ENCODE measurements at places on chromosomes 16 and 17. TPM values are rescaled to one million over a fixed set of nuclear protein-coding genes. Genes with fewer than 3 reads are reported as not detected.

DNA sequence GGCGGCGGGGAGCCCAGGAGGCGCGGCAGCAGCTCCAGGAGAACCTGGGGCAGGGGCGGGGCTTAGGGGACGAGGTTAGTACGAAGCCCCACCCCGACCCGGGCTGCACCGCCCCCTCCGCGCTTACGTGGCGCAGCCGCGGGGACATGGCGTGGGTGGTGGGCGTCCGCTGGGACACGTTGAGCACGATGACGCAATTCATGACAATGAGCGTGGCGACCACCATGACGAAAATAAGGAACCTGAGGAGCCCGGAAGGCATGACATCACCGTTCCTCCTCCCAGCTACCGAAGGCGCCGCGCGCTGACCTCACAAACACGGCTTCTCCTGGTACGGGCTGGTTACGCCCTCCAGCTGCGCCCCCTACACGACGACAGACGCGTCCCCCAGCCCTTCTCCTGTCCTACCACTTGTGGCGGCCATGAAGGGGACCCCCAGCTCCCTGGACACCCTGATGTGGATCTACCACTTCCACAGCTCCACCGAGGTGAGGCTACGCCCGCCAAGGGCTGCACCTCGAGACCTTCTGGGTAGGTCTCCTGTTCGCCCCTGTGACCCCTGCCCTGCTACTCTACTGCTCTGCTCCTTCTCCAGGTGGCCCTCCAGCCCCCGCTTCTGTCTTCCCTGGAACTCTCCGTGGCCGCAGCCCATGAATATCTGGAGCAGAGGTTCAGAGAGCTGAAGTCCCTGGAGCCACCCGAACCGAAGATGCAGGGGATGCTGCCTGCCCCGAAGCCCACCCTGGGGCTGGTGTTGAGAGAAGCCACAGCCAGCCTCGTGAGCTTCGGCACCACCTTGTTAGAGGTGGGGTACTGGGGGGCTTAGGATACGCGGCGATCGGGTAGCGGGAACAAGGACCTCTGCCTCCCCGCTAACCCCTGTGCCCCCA lies at the start of gene C17orf107:
C17orf107 (plus strand) TSS at position 196 of the 890 bp plus-strand sequence; CDS start at position 423, 227 bp downstream.
- DNase-seq, result no peak

DNA sequence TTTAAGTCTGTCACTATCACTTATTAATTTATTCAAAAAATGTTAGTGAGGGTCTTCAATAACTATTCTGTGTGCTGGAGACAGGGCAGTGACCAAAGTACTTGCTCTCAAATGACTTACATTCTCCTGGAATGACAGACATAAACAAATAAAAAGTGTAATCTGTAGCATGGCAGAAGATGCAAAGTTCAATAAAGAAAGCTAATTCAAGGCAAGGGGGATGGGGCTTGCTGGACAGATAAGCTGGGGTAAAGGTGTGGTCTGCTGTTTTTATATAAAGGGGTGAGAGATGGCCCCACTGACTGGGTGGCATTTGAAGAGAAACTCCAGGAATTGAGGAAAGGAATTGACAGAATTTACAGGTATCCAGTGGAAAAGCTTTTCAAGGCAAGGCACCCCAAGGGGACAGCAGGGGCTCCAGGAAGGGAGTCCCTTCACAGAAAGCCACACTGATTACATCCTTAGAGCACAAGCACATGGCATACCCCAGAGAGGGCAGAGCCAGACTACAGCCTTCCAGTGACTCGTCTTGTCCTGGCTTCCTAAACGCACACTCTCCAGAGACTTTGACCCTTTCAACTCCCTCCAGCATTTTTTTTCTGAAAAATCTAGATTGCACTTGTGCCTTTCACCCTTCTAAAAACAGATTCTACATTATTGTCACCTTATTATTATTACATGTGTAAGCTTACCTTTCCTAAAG lies 123.7 kb upstream of the HS3ST3A1 start:
- peak; percentile 71 for DNase-seq

- DNase-seq, result no peak
Measured at GRCh38 chr16:89397331-89397861, 93.0 kb downstream of the ANKRD11 start.

- no peak for DNase-seq
Measured at GRCh38 chr16:87366288-87366687, 17.3 kb downstream of the FBXO31 start.

GRCh38 chr16:53775106-53775820 lies 71.3 kb downstream of the FTO start:
- DNase-seq, result no peak

DNA sequence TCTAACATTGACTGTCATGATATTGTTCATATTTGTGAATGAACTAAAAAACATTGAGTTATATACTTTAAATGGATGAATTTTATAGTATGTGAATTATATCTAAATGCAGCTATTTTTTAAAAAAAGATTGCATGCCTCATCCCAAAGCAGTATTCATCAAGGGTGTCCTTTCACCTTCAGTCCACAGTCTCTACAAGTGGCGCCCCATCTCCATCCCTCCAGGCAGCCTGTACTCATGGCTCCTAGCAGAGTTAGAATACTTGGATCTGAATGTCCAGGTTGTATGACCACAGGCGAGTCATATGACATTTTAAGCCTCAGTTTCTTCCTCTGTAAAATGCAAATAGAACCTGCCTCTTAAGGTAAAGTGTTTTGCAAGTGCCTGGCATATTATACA lies 69.8 kb downstream of the TMEM100 start:
- DNase-seq, result no peak

- DNase-seq, result no peak
Measured at GRCh38 chr17:72446525-72447250, 325.9 kb downstream of the SOX9 start.

DNA sequence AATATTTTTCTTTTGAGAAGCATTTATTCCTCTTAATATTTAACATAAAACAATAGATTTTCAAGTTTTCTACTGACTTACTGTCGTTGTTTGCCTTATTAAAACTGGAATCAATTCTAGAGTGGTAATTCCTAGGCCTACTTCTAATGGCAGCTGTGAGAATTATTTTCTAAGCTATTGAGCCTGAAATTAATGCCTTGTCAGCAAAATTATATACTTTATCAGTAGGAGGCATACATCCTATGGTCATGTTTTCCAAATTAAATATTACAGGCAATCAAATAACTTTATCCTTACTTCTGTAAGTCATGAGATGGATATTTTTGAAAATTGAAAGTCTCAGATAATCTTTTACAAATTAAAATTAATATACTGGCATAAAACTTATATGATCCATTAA lies 239.1 kb upstream of the CNTNAP4 start:
- no peak for DNase-seq

DNA sequence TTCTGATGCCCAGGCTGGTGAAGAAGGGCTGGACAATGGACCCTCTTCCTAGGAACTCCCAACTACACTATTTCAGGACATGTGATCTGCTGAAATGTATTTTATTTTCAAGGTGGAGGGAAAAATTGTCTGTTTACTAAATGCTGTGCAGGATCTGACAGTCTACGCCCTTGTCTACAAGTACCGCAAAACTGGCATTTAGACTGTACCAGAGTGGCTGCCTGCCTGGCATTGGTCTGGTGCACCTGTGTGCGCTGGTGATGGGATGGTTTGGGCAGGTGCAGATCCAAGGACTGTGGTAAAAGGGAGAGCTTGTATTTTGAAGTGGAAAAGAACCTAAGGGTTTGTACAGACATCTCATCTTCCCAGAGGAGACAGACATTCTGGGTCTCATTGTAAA lies 79.7 kb downstream of the AIPL1 start:
- DNase-seq, result no peak

DNA sequence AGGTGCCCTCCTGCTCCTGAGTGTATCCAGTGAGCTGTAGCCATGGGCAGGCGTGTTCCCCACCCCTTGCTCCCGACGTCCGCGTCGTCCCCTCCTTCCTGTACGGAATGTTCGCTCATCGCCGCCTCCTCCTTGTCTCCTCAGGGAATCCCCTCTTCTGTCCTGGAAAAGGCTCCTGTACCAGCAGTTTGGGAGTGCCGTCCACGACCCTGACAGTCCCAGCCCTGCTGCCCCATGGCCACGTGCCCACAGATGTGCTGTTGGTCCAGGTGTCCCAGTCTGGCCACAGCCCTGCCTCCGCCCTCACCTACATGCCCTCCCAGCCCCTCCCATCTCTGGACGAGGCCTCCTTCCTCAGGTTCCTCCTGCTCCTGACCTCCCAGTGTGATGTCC lies 30.2 kb downstream of the OR1D5 start:
- DNase-seq, result no peak

The GNGT2 gene
- total RNA-seq, result not detected

DNA sequence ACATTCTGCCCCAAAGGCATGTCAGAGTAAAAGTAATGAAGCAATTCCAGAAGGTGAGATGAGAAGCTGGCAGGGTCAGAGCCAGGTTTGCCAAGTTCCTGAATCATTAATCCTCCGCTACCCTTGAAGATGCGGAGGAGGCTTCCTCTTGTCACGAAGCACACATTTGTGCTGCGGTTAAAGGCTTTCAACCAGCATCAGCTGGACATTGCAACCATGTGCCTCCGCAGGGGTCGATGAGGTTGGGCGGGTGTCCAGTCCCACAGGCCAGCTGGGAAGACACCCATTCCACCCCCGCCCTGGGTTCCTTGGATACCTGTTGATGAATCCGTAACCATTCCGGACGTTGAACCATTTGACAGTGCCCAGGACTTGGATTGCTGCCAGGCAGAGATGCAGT lies 1.3 kb downstream of the YBX2 start:
- no peak for DNase-seq

DNA sequence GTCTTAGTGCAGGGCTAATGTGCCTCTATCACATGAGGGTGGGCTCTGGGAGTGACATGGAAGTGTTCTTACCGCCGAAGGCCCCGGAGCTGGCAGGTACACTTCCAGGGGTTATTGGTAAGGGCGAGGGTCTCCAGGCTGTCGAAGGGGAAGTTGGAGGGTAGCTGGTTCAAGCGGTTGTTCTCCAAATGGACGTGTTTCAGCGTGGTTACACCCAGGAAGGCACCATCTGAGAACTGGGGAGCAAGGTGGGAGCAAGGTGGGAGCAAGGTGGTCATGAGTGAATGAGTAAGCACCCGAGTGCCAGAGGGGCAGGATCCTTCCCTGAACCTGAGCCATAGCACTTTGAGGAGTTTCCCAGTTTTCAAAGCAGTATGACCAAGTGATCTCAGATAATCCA lies 3.0 kb downstream of the CHAD start:
- no peak for DNase-seq

The KRTAP9-2 gene
- not detected for total RNA-seq

- DNase-seq, result no peak
Measured at GRCh38 chr16:65543781-65544740, 422.2 kb upstream of the CDH11 start.

DNA sequence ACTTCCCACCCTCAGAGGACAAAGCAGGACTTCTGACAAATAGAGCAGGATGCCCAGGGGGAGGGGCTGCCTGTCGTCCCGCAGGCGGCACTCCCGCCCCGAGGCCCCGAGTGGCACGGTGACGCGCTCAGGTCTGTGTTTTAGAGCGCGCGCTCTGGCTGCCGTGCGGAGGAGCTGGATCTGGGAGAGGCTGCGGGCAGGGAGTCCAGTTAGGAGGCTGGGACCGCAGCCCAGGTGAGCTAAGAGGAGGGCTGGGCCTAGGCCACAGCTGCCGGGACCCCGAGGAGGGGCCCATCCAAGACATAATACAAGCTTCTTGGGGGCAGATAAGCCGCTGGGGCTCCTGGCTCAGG lies 6.4 kb downstream of the DOC2A start:
- DNase-seq, result no peak

- no peak for DNase-seq
Measured at GRCh38 chr17:1625581-1625980, 3.1 kb downstream of the SLC43A2 start.

- DNase-seq, result no peak
Measured at GRCh38 chr17:49551221-49552069, 24.2 kb upstream of the NXPH3 start.

- DNase-seq, result peak; percentile 92
Measured at GRCh38 chr17:47205419-47205963, 3.7 kb upstream of the MYL4 start.

DNA sequence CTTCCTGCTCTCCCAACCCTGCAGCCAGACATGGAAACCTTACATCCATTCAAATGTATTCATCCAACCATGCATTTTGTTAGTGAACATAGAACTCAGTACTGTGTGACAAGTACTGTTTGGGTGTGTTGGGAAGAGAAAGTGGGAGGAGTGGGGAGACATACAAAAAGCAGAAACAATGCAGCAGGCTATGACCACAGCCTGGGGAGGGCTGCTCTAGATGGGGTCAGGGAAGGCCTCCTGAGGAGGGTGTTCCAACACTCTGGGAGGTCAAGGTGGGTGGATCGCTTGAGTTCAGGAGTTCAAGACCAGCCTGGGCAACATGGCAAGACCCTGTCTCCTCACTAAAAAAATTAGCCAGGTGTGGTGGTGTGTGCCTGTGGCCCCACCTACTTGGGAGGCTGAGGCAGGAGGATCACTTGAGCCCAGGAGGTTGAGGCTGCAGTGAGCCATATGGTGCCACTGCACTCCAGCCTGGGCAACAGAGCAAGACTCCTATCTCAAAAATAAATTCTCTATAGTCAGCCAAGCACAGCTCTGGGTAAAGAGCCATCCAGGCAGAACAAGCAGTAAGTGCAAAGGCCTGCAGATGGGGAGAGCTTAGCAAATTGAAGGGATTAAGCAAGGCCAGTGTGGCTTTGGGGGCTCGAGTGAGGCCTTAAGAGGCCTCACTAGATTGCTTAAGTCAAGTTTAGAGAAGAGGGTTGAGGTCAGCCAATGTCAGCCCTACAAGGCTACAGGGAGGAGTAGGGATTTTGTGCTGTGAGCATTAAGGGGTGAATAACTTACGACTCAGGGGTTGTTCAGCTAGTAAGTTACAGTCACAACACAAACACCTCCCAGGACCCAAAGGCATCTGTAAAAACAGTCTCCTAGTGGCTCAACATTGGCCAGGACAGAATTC lies 5.5 kb downstream of the SLC13A2 start:
- no peak for DNase-seq

GRCh38 chr17:42678951-42679491 lies 2.2 kb upstream of the PLEKHH3 start:
- peak; percentile 52 for DNase-seq

DNA sequence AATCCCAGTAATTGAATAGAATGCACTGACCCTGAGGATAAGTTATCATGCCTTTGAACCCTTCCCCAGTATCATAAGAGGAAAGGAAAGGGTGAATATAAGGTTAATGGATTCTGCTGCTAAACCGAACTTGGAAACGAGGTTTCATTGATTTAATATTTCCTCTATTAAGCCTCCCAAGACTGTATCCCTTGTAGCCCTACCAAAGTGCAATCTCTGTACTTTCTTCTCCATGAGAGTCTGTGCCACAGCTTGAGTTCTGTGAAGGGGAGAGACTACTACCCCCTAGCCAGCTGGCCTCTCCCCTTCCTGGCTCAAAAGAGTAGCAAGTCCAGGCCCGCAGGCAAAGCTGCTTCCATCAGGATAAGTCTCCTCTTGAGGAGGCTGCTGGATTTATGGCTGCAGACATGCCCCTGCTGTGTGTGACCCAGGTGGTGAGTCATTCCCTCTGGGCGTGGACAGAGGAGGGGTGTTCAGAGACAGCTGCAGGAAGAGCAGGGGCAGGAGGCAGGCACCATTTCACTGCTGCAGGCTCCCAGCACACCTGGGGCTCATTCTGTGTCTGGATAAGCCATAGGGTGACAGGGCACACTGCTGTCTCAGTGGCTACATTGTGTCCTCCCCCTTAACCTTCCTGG lies 58.4 kb downstream of the TOM1L2 start:
- DNase-seq, result peak; percentile 96

All from LHCN-M2 (cell line).